ENCODE measurements at places on chromosomes 6 and 20.
A peak's percentile ranks its signal among the peaks of the same experiment; 100 is the strongest.

- DNase-seq, result no peak
Measured at GRCh38 chr6:74534465-74535211, 671.2 kb downstream of the COL12A1 start.

- no peak for DNase-seq
Measured at GRCh38 chr6:160042014-160042773, 73.3 kb downstream of the IGF2R start.

DNA sequence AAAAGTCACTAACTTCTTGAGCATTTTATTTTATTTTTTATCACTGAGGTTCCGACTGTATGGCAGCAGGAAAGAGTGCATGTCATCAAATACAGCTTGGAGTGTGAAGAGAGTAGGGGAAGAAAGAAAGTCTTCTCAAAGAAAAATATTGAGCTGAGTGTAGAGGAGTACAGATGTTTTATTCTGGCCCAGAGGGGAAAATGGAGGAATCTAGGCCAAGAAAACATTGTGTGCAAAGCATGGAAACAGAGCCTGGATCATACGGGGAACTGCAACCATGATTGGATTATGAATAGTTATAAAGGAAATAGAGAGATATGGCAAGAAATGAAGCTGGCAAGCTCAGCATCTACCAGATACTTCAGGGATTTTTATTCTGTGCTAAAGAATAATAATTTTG is 104.2 kb upstream of the SCGN start:
- DNase-seq, result no peak

GRCh38 chr20:20251317-20251716 is 116.6 kb upstream of the INSM1 start:
- DNase-seq, result no peak

GRCh38 chr20:49610691-49611538 is 43.0 kb upstream of the PTGIS start:
- DNase-seq, result no peak

DNA sequence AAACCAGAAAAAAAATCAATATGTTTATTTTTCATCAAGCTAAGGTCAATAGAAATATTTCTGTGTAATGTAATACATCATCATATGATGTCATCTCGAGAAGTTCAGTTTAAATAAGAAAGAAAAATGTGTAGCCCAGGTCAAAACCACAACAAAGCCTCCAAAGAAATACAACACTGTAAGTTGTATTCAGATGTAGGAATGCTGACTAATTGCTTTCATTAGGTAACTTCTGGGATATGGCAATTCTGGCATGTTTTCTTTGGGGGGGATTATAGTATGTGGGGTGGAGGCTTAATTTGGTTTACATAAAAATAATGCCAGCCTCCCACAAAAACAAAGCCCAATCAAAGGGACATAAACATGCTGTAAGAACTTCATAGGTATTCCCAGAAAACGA is 881.8 kb upstream of the CITED2 start:
- no peak for DNase-seq

DNA sequence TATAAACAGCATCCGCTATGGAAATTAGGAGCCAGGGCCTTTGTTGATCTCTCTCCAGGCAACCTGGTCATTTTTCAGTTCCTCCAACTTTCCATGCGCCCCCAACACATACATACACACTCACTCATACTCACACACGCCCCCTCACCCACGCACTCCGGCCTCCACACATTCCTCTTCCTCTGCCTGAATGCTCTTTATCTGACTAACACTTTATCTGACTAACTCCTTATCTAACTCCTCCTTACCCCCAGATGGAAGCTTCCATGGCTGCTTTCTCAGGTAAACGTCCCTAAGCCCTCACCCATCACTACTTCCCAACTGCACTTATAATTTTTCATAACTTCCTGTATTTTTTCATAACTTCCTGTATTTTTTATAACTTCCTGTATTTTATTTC is 17.4 kb downstream of the CASS4 start:
- peak; percentile 21 for DNase-seq

GRCh38 chr20:20823476-20823881 is 111.0 kb upstream of the RALGAPA2 start:
- no peak for DNase-seq

DNA sequence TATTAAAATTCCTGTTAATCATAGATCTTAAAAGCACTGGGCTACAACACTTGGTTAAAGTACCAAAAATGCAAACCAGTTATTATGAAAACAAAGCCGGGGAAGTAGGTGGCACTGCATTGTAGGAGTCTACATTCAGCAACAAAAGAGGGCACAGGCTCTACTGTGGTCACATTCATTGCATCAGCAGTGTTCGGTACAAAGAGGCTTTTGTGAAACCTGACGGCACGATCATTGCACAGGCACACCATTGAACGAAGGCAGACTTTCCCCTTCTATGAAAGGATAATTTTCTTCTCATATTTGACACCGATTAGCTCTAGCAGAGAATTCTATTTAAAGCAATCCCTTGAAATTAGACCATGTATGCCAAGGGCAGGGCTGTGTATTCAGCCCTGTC is 44.6 kb upstream of the AGPAT4 start:
- DNase-seq, result no peak

GRCh38 chr6:111978532-111979149 is 75.3 kb upstream of the CCN6 start:
- DNase-seq, result no peak

DNA sequence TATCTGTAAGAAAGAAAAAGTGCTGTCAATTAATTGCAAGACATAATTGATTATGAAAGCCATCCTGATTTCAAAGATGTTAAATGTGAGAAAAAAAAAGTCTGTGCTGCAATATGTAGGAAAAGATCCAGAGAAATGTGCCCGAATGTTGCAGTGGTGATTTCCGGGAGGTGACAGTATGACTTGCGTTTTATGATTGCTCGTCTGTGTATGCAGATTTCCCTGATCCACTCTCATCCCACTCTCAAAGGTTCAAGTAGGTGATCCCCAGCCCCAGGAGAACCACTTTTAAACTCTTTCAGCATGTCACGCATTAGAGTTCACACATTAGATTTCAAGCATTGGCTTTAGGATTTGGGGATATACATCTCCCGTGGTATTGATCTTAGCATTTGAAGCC is 57.8 kb downstream of the TPD52L1 start:
- no peak for DNase-seq

GRCh38 chr6:124978451-124979293 is 16.4 kb downstream of the RNF217 start:
- no peak for DNase-seq

- no peak for DNase-seq
Measured at GRCh38 chr6:132937466-132937906, 123.1 kb downstream of the RPS12 start.

GRCh38 chr6:4794140-4794707 is 18.0 kb downstream of the CDYL start:
- DNase-seq, result no peak

Measured in amniotic stem cell (primary cell).